AG08396 (cell line): ENCODE measurements at places on chromosomes 13 and 19.

- DNase-seq: no peak
Observed at GRCh38 chr19:29404951-29405727, 120.7 kb upstream of the VSTM2B start.

GRCh38 chr19:5692723-5693194, 2.7 kb downstream of the RPL36 start:
- DNase-seq: no peak

- DNase-seq: no peak
Observed at GRCh38 chr13:47420020-47420419, 523.2 kb upstream of the HTR2A start.

DNA sequence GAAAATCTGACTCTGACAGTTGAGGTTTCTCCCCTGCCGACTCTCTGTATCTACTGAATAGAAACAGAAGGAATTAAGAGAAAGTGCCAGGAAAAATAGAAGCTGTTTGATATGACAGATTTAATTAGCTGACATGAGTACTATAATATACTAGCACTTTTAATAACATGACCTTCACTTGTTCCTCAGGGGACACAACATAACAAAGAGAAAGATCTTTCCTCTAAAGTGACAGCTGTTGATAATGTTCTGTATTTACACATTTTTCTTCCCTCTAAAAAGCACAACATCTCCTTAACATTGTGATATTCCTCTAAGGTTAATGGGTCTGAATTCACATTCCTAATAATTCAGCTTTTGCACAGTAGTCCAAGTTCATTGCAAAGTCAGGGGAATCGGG, 1136.0 kb downstream of the PCDH17 start:
- no peak for DNase-seq

DNA sequence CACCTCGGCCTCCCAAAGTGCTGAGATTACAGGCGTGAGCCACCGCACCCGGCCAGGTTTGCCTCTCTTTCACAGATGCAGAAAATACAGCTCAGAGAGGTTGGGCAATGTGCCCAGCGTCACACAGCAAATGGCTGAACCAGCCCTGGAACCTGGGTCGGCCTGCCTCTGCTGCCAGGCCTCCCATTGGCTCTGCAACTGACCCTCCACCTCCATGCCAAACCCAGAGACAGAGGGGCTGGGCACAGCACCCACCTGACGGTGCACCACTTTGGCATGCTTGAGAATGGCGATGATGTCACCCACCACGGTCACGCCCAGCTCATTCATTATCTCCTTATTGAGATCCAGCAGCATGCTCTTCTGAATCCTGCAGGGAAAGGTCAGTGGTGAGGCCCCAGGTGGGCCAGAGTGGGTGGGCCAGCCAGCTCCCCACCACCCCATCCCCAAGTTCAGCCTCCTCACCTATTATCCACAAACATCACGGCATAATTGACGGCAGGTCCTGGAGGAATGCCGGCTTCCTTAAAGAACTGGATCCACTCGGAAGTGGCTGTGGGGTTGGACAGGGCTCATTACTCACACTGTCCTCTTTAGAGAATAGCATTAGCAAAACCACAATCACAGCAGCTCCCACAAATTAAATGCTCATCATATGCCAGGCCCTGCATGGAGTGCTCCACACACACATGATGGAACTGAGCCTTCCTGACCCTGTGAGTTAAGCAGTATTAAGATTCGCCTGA, 12.2 kb downstream of the C19orf47 start:
- no peak for DNase-seq

GRCh38 chr13:26980099-26981031, 191.2 kb downstream of the USP12 start:
- DNase-seq: no peak

DNA sequence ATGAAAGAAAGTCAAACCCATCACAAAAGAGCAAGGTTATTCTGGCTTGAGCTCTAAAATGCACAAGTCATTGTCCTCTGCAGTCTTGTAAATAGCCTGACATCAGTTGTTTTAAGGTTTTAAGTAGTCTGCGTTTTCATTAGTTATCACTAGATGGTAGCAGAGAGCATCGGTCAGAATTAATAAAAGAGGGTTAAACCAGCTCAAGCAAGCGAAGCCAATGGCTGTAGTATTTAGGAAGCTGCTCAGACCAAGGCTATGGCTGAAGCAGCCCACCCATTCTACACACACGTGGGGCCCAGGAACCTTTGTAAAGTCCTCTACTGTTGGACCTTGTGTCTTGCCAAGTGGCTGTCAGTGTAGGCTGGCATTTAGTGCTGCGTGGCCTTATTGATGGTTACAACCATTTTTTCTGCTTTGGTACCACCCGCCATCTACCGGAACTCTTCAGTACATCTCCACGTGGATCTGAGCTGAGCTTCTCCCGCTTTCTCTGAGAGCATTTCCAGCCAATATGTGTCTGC, 13.3 kb upstream of the ZNF57 start:
- DNase-seq: peak; percentile 73

GRCh38 chr19:1460033-1460995, 10.4 kb downstream of the APC2 start:
- DNase-seq: no peak

DNA sequence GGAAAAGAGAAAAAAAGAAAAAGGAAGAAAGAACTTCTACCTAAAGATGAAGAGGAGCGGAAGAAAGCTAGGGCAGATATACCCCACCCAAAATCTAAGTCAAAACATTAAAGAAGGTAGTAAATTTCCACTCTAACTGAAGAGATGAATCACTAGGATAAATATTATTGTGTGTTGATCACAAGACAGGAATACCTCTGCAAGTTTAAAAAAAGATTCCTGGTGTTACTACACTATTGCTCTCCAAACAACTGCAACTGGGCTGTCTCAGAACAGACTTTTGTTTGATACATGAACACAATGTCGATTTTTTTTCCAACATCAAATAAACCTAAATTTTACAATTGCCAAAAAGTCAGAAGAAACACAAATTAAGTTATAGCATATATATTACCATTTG, 6.8 kb downstream of the HSPH1 start:
- peak; percentile 25 for DNase-seq

DNA sequence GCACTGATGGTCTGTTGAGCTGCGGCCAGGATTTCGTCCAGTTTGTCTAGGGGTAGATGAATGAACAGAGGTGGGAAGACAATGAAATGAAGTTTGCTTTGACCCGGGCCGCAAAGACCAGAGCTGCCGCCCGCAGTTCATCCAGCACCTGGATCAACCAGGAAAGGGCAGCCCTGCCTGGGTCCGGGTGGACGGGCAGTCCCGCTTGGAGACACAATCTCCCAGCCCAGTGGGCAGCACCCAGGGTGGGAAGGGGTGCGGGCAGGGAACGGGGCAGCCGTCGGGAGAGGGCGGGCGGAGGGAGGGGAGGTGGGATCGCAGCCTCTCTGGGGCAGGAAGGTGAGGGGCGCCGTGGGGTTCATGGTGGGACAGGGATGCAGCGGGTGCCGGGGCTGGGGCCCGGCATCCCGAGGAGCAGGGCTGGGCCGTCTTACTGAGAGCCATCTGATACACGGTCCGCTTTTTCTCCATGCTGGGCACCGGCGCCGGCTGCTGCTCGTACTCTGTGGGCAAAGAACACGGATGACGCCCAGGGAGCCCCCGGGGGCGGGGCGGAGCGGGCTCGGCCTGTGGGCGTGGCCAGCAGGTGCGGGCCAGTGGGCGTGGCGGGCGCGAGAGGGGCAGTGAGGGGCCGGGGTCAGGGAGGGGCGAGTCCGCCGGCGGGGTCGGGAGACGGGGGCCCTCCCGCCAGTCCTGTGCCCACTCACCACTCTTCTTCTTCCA, 33.1 kb downstream of the SHANK1 start:
- DNase-seq: no peak

DNA sequence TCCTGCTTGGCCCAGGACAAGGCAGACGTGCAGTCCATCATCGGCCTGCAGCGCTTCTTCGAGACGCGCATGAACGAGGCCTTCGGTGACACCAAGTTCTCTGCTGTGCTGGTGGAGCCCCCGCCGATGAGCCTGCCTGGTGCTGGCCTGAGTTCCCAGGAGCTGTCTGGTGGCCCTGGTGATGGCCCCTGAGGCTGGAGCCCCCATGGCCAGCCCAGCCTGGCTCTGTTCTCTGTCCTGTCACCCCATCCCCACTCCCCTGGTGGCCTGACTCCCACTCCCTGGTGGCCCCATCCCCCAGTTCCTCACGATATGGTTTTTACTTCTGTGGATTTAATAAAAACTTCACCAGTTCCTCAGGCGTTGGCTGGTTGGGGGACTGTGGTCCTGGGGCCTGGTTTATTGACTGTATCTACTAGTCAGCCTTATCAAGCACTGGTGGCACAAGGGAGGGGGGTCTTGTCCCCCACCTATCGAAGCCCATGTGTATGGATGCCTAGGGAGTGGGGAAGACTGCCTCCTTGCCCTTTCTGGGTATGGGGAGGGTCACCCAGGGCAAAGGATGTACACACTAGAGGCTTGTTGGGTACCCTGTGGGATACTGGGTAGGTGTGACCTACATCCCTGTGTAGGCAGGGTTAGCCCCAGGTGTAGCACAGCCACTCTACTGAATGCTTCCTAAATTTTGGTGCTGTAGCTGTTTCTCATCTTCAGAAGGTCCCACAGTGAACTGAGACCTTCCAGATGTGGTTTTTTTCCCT, 4.4 kb downstream of the CHMP2A start:
- no peak for DNase-seq

DNA sequence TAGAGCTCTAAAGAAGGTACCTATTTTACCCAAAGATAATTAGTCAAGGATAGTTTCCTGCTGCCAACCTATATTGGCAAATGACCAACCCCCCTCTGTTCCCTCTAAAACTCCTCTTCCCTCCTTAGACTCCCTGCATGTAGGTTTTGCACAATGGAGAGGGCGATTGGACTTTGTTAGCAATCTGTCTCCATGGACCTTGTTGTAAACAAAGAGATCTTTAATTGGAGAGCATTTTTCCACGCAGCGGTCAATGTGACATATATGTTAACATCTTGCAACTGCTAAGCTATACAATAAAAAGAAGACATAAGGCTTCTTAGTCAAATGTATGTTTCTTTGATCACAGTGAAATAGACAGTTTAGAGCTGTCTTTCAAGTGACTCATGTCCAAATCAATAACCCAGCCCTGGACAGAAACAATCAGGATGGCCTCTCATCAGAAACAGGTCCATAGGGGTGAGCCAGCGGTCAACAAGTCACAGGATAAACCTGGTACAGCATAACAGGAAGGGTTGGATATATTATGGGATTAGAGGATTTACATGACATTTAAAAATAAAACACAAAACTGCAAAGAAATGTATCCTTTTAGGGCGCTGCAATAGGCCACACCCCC, 69.7 kb upstream of the UBL3 start:
- DNase-seq: no peak

- no peak for DNase-seq
Observed at GRCh38 chr19:56053596-56053995, 67.0 kb downstream of the NLRP5 start.

GRCh38 chr13:90293793-90294361, 1053.6 kb upstream of the MIR17HG start:
- no peak for DNase-seq

DNA sequence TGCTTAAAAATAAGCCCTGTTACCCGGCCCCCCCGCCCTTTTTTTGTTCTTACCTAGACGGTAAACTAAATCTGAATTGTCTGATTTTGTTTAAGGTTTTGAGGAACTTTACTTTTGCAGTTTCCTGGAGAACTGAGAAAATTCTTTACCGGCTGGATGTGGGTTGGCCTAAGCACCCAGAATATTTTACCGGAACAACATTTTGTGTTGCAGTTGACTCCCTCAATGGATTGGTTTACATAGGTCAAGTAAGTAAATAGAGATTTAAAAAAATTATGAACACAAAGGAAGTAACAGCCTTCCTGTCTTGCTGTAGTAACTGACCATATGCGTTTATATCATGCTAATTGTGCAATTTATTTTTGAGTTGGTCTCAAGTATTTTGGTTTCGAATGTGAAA, 785 bp downstream of the NHLRC3 start:
- no peak for DNase-seq

DNA sequence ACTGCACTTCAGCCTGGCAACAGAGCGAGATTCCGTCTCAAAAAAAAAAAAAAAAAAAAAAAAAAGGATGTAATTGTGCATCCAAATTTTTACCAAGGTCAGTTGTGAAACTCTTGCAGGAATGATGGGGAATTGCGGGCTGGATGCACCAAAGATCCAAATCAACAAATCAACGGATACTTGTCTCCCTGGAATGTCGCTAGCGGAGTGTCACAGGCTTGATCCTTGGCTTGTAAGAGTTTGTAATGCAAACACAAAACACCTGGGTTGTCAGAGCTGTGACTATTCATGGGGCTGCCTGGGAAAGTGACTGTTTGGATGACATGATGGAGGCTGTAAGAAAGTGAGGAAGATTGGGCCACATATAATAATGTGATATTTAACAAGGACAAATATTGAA, 4.2 kb downstream of the KANK3 start:
- DNase-seq: no peak

DNA sequence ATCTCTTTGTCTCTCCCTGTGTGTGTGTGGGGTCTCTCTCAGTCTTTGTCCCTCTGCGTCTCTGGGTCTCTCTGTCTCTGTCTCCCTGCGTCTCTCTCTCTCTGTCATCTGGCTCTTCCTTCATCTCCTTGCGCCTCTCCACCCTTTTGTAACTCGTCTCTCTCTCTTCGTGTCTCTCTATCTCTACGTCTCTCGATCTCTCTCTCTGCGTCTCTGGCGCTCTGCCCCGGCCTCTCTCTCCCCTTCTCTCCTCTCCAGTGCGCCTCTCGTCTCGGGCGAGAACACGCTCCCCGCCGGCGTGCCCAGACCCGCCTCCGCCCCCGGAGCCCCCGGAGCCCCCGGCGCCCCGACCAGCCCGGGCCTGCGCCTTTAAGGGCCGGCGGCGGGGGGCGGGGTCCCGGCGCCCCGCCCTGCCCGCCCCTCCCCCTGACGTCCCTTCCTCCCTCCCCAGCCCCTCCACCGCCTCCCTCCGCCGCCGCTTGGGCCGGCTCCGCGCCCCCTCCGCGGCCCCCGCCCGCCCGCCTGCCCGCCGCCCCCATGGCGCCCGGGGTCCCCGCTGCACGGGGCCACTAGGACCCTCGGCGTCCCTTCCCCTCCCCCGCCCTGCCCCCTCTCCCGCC, at the start of gene MARK4:
TSS of gene MARK4 (plus strand) at position 440 of the 620 bp plus-strand sequence. CDS start 318 bp downstream, outside the sequence.
- DNase-seq: peak; percentile 96

DNA sequence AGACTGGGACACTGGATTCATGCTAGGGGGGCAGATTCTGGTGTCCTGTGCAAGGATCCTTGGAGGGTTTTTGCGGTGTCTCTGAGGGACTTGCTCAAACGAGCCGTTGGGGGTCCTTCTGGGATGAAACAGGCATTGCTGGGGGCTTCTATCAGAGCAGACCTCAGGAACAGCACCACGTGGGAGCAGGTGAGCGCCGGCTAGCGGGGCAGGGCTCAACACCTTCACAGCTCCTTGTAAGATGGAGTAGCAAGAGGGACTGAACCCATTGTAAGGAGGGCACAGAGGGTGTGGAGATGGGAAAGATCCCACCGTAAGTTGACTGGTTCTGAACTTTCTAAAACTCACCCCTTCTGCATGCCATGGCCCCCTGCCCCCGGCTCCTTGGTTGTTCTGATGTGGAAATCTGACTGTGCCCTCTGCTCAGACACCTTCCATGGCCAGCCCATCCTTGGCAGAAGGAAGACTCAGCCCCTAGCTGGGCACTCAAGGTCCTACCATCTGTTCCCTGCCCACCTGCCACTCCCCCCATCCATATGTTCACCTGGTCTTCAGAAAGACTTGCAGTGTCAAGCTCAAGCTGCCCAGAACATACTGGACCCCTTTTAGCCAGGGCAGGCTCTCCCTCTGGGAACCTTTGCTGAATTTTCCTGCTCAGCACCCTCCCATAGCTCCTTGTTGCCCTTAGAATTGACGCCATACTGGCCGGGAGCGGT, 1.2 kb downstream of the SLC27A1 start:
- no peak for DNase-seq

- peak; percentile 21 for DNase-seq
Observed at GRCh38 chr19:35216016-35216832, 12.3 kb downstream of the FAM187B start.
